ENCODE measurements at places on chromosomes 12 and 14. TPM values are rescaled to one million over a fixed set of nuclear protein-coding genes. Genes with fewer than 3 reads are reported as not detected.
A peak's percentile ranks its signal among the peaks of the same experiment; 100 is the strongest.

GRCh38 chr14:104235686-104236085 is 97.3 kb downstream of the KIF26A start:
- DNase-seq, result no peak
- no peak overlapping the region for H3K27ac ChIP-seq
- H3K36me3 ChIP-seq, result peaks cover 2% of the 10 kb centered on the region
- H3K4me1 ChIP-seq, result no peaks in the 10 kb centered on the region
- no peak overlapping the region for H3K4me3 ChIP-seq
- peaks cover 5% of the 10 kb centered on the region for H3K27me3 ChIP-seq

DNA sequence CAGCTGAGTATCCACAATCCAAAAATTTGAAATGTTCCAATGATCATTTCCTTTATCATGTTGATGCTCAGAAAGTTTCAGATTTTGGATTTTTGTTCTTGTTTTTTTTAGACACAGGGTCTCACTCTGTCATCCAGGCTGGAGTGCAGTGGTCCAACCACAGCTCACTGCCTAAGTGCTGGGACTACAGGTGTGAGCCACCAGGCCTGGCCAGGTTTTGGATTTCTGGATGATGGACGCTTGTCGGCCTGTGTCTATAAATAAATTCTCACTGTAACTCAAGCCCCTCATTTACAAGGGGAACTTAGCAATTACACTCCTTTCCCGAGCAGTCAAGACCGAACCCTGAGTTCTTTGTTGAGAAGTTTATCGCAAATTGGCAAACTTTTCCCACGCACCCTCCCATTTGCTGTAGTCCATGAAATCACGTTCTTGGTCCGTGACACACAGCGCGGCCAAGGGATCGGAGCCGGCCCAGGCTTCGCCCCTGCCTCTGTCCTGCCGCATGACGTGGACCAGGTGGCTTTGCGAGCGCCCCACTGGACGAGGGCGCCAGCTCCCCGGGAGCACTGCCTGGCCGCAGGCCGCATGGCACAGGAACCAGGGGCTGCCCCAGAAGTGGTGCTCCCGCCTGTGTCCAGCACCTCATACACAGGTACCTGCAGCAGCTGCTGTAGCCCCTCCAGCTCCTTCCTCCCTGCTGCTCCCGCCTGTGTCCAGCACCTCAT is 14.0 kb upstream of the ANKLE2 start:
- H3K27me3 ChIP-seq, result no peaks in the 10 kb centered on the region
- peaks cover 25% of the 10 kb centered on the region for H3K4me1 ChIP-seq
- H3K36me3 ChIP-seq, result peaks cover 48% of the 10 kb centered on the region
- no peak overlapping the region for H3K4me3 ChIP-seq
- H3K27ac ChIP-seq, result no peak overlapping the region
- no peak for DNase-seq

DNA sequence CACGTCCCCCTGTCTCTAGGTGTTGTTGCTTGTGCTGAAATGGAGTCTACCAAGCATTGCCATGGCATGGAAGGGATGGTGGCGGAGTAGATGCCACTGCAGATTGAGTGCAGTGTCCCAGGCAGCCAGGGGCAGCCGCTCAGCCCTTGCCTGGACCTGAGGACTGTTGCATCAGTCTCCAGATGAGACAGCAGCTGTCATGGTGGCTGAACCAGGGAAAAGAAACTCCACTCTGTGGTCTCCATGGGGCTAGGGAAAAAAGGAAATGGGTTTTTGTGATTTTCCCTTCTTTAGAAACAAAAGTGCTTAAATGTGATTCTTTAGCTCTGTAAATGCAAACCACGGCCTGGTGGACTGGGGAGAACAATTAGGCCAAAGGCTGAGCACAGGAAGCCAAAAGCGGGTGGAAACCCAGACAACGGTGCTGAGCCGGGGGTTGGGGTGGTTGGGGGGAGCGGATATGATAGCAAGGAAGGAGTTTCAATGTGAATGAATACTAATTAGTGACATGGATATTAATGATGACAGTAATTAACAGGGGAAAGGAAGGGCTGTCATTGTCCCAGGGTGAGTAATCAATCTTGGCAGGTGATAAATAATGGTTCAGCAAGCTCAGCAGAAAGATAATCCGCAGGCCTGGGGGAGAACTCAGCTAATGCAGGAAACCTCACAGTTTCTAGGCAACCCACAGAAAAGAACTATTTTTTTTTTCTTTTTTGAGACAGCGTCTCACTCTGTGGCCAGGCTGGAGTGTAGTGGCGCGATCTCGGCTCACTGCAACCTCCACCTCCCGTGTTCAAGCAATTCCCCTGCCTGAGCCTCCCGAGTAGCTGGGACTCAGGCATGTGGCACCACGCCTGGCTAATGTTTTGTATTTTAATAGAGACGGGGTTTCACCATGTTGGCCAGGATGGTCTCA is 442.6 kb downstream of the DPF3 start:
- peaks cover 10% of the 10 kb centered on the region for H3K27me3 ChIP-seq
- H3K36me3 ChIP-seq, result no peaks in the 10 kb centered on the region
- peaks cover 26% of the 10 kb centered on the region for H3K4me1 ChIP-seq
- peak; percentile 71 for DNase-seq

DNA sequence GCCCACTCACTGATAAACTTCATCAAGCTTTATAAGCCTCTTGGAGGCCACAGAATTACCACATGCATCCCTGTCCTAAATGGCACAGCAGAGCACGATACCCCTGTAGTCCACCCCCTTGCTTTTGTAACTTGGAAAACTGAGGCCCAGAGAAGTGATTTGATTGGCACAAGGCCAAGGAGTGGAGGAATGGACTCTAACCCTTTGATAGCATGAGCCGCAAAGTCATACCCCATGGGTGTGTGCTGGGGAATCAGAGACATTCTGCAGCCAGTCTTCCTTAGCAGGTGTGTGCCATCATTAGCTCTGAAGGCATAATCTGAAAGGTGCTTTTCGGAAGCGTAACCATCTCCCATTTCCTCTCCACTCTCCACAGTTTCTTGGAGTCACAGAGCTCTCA is 28.5 kb upstream of the PWP1 start:
- H3K36me3 ChIP-seq, result peaks cover 6% of the 10 kb centered on the region
- H3K4me3 ChIP-seq, result no peak overlapping the region
- no peak overlapping the region for H3K27ac ChIP-seq
- H3K27me3 ChIP-seq, result no peaks in the 10 kb centered on the region
- H3K4me1 ChIP-seq, result peaks cover 3% of the 10 kb centered on the region
- no peak for DNase-seq

GRCh38 chr12:50581226-50582184 is 76.7 kb downstream of the DIP2B start:
- peaks cover 22% of the 10 kb centered on the region for H3K4me1 ChIP-seq
- H3K4me3 ChIP-seq, result no peak overlapping the region
- H3K36me3 ChIP-seq, result peaks cover 12% of the 10 kb centered on the region
- H3K27me3 ChIP-seq, result no peaks in the 10 kb centered on the region

GRCh38 chr12:31440586-31440985 is 114.6 kb upstream of the SINHCAF start:
- H3K4me3 ChIP-seq, result no peak overlapping the region
- H3K27ac ChIP-seq, result no peak overlapping the region
- H3K36me3 ChIP-seq, result no peaks in the 10 kb centered on the region
- DNase-seq, result no peak
- no peaks in the 10 kb centered on the region for H3K27me3 ChIP-seq

- H3K4me3 ChIP-seq, result no peak overlapping the region
- no peaks in the 10 kb centered on the region for H3K36me3 ChIP-seq
- H3K27ac ChIP-seq, result no peak overlapping the region
- no peaks in the 10 kb centered on the region for H3K4me1 ChIP-seq
- no peak for DNase-seq
- H3K27me3 ChIP-seq, result peaks cover 26% of the 10 kb centered on the region
Measured at GRCh38 chr12:97006585-97006984, 99.5 kb downstream of the NEDD1 start.

GRCh38 chr14:103569408-103569807 is 6.6 kb downstream of the COA8 start:
- peaks cover 8% of the 10 kb centered on the region for H3K36me3 ChIP-seq
- no peak overlapping the region for H3K4me3 ChIP-seq
- no peaks in the 10 kb centered on the region for H3K27me3 ChIP-seq
- no peak for DNase-seq
- H3K4me1 ChIP-seq, result peaks cover 7% of the 10 kb centered on the region

GRCh38 chr14:79791055-79791732 is 420.1 kb downstream of the DIO2 start:
- DNase-seq, result no peak
- no peaks in the 10 kb centered on the region for H3K27me3 ChIP-seq
- no peak overlapping the region for H3K4me3 ChIP-seq

- H3K4me3 ChIP-seq, result no peak overlapping the region
- DNase-seq, result no peak
- H3K27ac ChIP-seq, result peak overlapping the region; percentile 12
- H3K4me1 ChIP-seq, result peaks cover 22% of the 10 kb centered on the region
Measured at GRCh38 chr12:108850854-108851573, 6.4 kb downstream of the SSH1 start.

GRCh38 chr12:48388938-48389337 is 38.2 kb upstream of the ZNF641 start:
- no peak for DNase-seq
- no peak overlapping the region for H3K4me3 ChIP-seq
- H3K27me3 ChIP-seq, result peaks cover 12% of the 10 kb centered on the region

DNA sequence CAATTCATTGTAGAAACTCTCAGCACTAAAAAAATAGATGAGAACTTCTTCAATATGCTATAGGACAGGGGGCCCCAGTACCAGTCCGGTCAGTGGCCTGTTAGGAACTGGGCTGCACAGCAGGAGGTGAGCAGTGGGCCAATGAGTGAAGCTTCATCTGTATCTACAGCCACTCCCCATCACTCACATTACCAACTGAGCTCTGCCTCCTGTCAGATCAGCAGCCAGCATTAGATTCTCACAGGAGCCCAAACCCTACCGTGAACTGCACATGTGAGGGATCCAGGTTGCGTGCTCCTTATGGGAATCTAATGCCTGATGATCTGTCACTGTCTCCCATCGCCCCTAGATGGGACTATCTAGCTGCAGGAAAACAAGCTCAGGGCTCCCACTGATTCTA is 15.7 kb upstream of the ANO2 start:
- H3K27me3 ChIP-seq, result peaks cover 7% of the 10 kb centered on the region
- no peaks in the 10 kb centered on the region for H3K4me1 ChIP-seq
- H3K27ac ChIP-seq, result no peak overlapping the region
- DNase-seq, result no peak
- no peaks in the 10 kb centered on the region for H3K36me3 ChIP-seq

GRCh38 chr12:99649551-99649950 is 2.0 kb downstream of the GARIN6 start:
- no peak overlapping the region for H3K27ac ChIP-seq
- H3K4me3 ChIP-seq, result no peak overlapping the region
- H3K4me1 ChIP-seq, result no peaks in the 10 kb centered on the region
- no peaks in the 10 kb centered on the region for H3K27me3 ChIP-seq
- no peak for DNase-seq

- no peaks in the 10 kb centered on the region for H3K27me3 ChIP-seq
- no peak for DNase-seq
- peaks cover 9% of the 10 kb centered on the region for H3K4me1 ChIP-seq
- H3K4me3 ChIP-seq, result no peak overlapping the region
- H3K27ac ChIP-seq, result no peak overlapping the region
Measured at GRCh38 chr12:125093681-125094330, 28.6 kb downstream of the AACS start.

DNA sequence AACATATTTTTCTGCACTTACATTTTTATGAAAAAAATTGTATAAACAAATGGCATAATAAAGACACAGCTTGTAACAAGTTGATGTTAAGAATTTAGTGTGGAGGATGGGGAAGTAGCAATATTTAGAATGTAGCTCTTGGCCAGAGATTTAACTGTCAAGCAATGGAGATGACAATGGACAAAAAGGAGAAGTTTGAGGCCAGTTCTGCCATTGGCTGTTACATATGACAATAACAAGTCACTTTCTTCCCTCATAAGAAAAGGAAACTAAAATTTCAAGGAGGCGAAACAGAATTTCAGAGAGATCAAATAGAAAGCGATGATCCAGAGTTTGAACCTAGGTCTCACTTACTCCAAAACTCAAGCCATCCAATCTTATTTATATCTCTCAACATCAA is 122.8 kb upstream of the CCDC175 start:
- H3K4me3 ChIP-seq, result no peak overlapping the region
- no peaks in the 10 kb centered on the region for H3K36me3 ChIP-seq
- DNase-seq, result no peak
- H3K27ac ChIP-seq, result no peak overlapping the region
- no peaks in the 10 kb centered on the region for H3K4me1 ChIP-seq

DNA sequence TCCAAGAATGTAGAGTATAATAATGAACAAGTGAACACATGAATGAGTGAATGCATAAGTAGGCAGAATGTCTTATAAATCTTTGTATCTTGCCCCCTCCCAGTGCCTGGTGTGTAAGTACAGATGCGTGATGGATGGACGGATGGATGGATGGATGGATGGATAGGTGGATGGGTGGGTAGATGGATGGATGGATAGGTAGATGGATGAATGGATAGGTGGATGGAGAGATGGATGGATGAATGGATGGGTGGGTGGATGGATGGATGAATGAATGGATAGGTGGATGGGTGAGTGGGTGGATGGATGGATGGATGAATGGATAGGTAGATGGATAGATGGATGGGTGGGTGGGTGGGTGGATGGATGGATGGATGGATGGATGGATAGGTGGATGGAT is 74.4 kb downstream of the CLMN start:
- no peak for DNase-seq
- H3K4me1 ChIP-seq, result no peaks in the 10 kb centered on the region
- H3K4me3 ChIP-seq, result no peak overlapping the region
- H3K27ac ChIP-seq, result no peak overlapping the region
- no peaks in the 10 kb centered on the region for H3K36me3 ChIP-seq
- no peaks in the 10 kb centered on the region for H3K27me3 ChIP-seq

GRCh38 chr14:68476212-68477109 is 316.4 kb downstream of the ZFP36L1 start:
- no peak overlapping the region for H3K27ac ChIP-seq
- no peak overlapping the region for H3K4me3 ChIP-seq
- no peak for DNase-seq
- H3K27me3 ChIP-seq, result no peaks in the 10 kb centered on the region
- no peaks in the 10 kb centered on the region for H3K36me3 ChIP-seq

The SAMD4A gene
- 4.5 TPM for total RNA-seq

The OASL gene
- 11.4 TPM for total RNA-seq

The GNB3 gene
- total RNA-seq, result 1.1 TPM

The C14orf180 gene
- total RNA-seq, result not detected

The KRT78 gene
- not detected for total RNA-seq

The RNASE1 gene
- total RNA-seq, result not detected

The DPPA3 gene
- not detected for total RNA-seq

The ADSS1 gene
- total RNA-seq, result 2.7 TPM

The LYZ gene
- not detected for total RNA-seq

The PAPOLA gene
- 178 TPM for total RNA-seq

The NDUFB1 gene
- total RNA-seq, result 102 TPM

The A2M gene
- not detected for total RNA-seq

All from activated CD8-positive, alpha-beta T cell treated with anti-CD3 and anti-CD28 coated beads for 36 hours (primary cell).